IPS DF 19.7 (cell line): ENCODE measurements at places on chromosomes 3 and 15.

GRCh38 chr3:156680243-156680914 lies 6.0 kb downstream of the TIPARP start:
- DNase-seq: no peak

DNA sequence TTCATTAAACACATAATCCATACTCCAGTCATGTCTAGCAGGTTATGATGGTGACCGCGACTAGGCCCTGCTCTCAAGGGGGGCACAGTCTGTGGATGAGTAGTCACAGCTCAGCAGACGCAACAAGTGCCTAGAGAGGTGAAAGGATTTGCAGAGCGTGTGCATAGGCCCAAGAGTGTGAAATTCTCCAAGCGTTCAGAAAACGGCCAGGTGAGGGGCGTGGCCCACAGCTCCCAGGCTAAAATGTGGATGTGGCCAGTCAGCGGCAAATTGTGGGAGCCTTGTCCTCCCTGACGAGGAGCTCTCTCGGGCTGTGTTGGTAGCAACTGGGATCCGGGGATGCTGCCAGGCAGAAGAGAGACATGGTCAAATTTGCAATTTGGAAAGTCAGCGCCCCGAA lies 46.4 kb upstream of the TSEN2 start:
- no peak for DNase-seq

DNA sequence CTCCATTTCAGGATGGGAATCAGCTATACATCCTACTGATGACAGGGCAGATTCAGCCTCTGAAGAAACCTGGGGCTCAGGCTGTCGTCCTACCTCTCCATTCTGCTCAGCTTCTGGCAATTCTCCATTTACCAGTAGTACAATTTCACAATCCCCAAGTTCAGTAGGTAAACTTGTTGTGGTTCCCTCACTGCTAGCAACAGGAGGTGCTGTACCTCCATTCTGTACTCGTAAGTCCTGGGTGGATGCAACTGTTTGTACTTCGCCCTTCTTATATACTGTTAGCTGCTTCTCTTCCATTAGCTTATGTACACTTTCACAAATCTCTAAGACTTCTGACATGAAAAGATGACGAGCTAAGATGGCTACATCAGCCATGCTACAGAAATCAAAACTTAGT lies 11.6 kb downstream of the ZBTB11 start:
- no peak for DNase-seq

DNA sequence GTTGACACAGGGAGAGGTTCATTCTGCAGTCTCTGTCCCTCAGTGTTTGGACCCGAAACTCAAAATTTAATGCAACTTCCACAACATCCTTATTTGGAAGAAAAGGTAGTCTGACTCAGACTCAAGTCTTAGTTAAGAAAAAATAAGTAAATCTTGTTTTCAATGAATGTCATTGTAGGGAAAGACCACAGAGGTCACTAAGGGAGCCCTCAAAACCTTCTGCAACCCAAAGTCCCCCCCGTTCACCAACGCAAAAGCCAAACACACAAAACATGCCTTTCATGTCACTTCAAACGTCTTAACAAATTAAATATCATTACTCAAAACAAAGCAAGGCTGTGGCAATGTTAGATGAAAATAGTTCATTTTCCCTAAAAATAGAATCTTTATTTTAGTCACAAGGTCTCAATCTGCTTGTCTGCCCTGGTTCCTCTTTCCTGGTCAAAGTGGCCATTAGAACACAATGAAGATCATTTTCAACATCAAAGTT lies 20.9 kb upstream of the SSUH2 start:
- DNase-seq: no peak

- no peak for DNase-seq
Observed at GRCh38 chr15:51103330-51103729, 8.6 kb upstream of the TNFAIP8L3 start.

- DNase-seq: no peak
Observed at GRCh38 chr3:74539876-74540275, 74.6 kb downstream of the CNTN3 start.

GRCh38 chr3:52722491-52722890 lies 16.6 kb downstream of the SPCS1 start:
- no peak for DNase-seq
